ENCODE measurements at places on chromosomes 5 and 9.

DNA sequence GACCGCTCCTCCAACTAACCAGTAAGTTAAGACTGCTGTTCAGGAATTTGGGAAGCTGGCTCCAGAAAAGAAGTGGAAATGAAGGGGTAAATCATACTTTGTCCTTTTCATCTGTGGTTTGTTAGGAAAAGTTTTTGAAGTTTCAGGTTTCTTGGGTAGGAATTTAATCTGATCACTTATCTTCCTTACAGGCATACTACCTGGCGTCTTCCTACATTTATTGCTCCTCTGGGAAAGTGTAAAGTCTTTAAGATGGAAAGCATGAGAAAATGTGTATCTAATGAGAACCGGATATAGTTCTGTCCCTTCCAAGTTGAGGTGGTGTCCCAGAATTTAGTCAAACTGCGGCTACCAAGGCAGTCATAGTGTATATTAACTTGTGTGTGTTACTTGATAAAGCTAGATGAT is 1.3 kb downstream of the RASA1 start:
- DNase-seq, result no peak

GRCh38 chr5:157900644-157901043 is 41.7 kb upstream of the CLINT1 start:
- DNase-seq, result no peak

- DNase-seq, result no peak
Measured at GRCh38 chr9:11356067-11356466, 743.3 kb upstream of the PTPRD start.

- DNase-seq, result no peak
Measured at GRCh38 chr5:143155455-143155854, 248.0 kb downstream of the NR3C1 start.

DNA sequence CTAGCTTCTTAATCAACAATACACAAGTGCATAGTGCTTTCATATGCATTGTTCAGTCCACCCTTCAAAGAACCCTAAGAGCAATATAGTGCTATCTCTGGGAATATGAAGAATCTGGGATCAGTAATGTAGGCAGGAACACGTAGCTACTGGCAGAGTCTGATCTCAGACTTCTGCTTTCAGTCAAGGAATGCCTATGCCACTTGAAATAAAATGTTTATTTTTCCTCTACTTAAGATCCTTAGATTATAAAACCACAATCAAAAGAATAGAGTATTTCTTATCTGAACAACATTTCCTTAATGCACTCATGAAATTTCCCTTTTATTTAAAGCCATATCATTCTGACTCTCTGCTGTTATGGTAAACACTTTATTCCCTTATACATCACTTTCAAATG is 1407.8 kb upstream of the C9orf72 start:
- no peak for DNase-seq

- DNase-seq, result no peak
Measured at GRCh38 chr9:129875687-129876395, 40.6 kb downstream of the USP20 start.

Measured in stimulated activated CD4-positive, alpha-beta T cell treated with anti-CD3 and anti-CD28 coated beads, Interleukin-15, amount 100 ng/mL, for 1 hour (primary cell).